ENCODE measurements at places on chromosomes 6 and 20. TPM values are rescaled to one million over a fixed set of nuclear protein-coding genes. Genes with fewer than 3 reads are reported as not detected.

The POU5F1 gene
- not detected for total RNA-seq

GRCh38 chr20:54257071-54257816 is 49.4 kb downstream of the PFDN4 start:
- no peak for DNase-seq

DNA sequence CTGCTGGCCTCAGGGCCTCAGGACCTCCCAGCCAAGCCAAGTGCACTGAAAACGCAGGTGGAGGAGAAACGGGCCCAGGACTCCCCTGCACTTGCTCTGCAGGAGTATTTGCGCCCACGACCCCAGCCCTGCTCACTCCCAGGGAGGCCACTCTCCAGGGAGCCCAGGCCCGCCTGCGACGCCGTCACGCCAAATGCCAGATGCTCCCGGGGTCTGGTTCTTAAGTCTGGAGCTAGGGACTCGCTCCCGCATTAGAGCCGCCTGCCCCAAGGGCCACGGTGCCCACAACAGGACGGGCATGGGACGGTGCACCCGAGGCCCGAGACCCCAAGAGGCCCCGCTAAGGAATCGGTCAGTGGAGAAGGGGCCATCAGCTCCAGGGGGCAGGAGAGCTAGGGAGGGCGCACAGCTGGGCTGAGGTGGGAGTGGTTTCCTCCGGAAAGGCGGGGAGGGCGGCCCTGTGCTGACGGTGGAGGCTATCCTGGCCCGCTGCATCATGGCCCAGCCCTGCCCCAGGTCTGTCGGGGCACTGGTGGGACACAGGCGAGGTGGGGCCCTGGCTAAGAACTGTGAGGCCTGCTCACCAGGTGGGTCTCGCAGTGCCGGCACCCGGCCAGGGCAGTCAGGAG is 44.1 kb upstream of the CHRNA4 start:
- no peak for DNase-seq

The CRISP3 gene
- not detected for total RNA-seq

DNA sequence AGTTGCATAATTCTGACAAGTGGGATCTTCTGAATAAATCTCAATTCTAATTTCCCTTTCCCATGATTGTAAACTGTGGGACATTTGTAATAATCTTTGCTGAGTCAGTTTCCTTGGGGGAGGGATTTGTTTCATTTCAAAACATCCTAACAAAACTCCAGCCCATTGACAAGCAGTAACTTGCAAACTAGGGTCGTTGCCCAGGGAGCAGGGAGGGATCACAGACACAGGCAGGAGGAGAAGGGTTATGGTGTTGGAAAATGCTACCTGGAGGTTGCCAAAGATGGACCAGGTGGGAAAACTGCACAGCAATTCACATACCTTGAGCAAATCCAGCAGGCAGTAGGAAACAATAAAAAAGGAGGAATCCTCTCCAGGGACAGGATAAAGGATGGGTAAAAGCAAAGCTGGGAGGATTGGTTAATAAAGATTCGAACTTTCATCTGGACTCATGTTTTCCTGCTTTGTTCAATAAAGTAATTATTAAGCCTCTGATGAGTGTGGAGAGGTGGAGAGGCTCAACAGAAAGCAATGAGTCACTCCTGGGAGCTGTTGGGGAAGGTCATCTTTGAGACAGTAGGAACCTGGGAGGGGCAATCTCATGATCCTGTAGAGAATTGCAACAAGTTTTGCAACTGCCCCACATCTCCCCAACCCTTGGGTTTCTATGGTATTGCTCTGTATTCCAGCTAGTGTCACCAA is 87.3 kb upstream of the AKIRIN2 start:
- DNase-seq = no peak

The LPIN3 gene
- 0.46 TPM for total RNA-seq

Data from CD8-positive, alpha-beta memory T cell (primary cell).